Effector memory CD4-positive, alpha-beta T cell (primary cell): ENCODE measurements at places on chromosomes 2 and 18.

- no peaks in the 10 kb centered on the region for H3K27me3 ChIP-seq
- no peak overlapping the region for H3K4me3 ChIP-seq
- no peak overlapping the region for H3K27ac ChIP-seq
- H3K36me3 ChIP-seq: no peaks in the 10 kb centered on the region
- no peaks in the 10 kb centered on the region for H3K4me1 ChIP-seq
These were observed 1258.0 kb upstream of the ZEB2 start for GRCh38 chr2:145777914-145778313.

- H3K36me3 ChIP-seq: no peaks in the 10 kb centered on the region
- no peak overlapping the region for H3K4me3 ChIP-seq
- no peaks in the 10 kb centered on the region for H3K4me1 ChIP-seq
These were observed 54.5 kb downstream of the HS1BP3 start for GRCh38 chr2:20596193-20596972.

DNA sequence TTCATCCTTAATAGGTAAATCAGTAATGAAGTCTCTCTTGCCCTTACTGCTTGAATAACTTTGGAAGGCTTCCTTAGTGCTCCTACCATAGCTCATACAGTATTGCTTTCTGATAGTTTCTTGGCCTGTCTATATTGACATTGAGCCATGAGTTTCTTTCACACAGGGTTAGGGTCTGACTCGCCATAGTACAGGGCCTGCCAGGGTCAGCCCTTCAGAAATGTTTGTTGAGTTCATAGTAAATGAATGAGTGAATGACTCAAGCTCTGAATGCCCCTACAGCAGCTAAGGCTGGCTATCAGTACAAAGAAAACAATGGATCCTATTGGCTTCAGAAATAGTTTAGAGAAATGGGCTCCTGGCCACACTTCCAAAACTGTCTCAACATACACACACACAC, 65.0 kb upstream of the LRATD1 start:
- H3K27me3 ChIP-seq: no peaks in the 10 kb centered on the region
- no peaks in the 10 kb centered on the region for H3K36me3 ChIP-seq
- no peak for DNase-seq
- H3K4me3 ChIP-seq: no peak overlapping the region

DNA sequence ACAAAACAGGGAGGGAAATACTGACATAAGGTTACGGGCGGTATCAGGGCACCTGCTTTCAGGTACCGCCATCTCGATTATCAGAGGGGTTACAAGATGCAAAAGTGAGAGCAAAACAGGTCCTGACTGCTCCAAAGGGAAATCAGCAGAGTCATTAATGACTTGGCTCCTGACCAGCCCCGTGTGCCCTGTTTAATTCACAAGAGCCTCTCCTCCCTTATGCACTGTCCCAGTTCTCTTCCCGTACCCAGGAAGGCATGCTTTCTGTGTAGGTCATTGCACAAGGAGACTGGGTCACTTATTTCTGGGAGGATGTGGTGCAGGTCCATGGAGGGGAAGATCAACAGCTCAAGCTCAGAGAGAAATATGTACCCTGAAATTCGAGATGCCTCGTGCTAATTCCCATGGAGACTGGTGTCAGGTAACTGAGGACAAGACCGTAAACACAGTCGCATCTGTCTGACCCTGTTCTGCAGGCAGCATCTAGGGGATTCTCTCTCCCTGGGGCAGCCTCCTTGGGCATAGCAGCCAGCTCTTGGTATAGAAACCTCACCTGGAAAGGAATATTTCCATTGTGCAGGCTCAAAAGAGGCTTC, 79.9 kb downstream of the HNRNPLL start:
- H3K27me3 ChIP-seq: no peaks in the 10 kb centered on the region
- H3K27ac ChIP-seq: no peak overlapping the region
- H3K36me3 ChIP-seq: no peaks in the 10 kb centered on the region
- H3K4me3 ChIP-seq: no peak overlapping the region
- DNase-seq: no peak

DNA sequence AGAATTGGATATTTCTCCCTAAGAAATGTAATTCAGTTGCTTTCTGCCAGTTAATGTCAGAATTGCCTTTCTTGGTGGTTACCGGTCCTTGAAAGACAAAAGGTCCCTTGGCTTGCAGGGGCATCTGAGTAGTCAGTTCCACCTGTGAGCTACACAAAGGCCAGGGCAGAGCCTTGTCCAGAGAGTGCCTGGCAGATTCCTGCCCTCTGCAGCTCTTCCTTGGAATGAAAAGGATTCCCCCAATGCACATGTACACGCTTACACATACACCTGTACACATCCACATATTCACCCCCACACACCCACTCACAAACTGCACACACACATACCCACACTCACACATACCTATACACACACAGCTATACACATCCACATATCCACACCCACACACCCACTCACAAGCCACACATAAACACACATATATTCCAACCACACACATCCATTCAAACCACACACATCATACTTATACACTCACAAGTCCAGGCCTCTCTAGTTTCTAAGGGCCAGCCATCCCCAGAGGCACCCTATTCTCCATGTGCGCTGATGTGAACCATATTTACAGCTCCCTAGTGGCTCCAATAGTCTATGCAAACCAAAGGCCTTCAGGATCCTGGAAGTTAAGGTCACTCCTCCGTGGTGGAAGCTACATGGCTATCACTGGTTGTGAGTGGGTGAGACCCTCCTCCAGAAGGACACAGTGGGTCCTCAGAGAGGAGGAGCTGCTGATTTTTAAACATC, 9.6 kb downstream of the CYRIA start:
- H3K36me3 ChIP-seq: no peaks in the 10 kb centered on the region
- H3K4me1 ChIP-seq: no peaks in the 10 kb centered on the region
- H3K27ac ChIP-seq: no peak overlapping the region
- DNase-seq: no peak
- H3K4me3 ChIP-seq: no peak overlapping the region

DNA sequence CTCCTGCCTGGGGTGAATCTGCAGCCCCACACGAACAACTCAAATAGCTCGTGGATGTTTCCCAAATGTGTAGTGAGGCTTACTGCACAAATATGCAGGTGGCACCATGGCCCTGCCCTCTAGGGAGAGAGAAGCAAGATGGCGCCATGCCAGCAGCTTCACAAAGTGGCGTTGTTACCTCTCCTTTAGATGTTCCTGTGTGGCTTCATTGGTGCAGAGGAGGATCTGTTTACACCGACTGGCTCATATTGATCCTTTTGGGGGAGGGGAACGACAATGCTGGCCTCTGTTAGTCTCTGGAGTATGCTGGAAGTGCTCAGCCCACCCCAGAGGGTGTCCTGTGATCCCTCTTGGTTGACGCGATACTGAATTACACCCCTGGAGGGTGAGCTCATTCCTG, 99.5 kb upstream of the GATA6 start:
- DNase-seq: no peak
- no peak overlapping the region for H3K4me3 ChIP-seq
- no peak overlapping the region for H3K27ac ChIP-seq
- no peaks in the 10 kb centered on the region for H3K4me1 ChIP-seq

GRCh38 chr18:8709248-8710059, 4.1 kb downstream of the MTCL1 start:
- no peak overlapping the region for H3K27ac ChIP-seq
- DNase-seq: no peak
- peaks cover 20% of the 10 kb centered on the region for H3K27me3 ChIP-seq

GRCh38 chr2:6353669-6354068, 512.0 kb downstream of the CMPK2 start:
- no peak for DNase-seq
- H3K27me3 ChIP-seq: no peaks in the 10 kb centered on the region
- H3K27ac ChIP-seq: no peak overlapping the region
- no peaks in the 10 kb centered on the region for H3K4me1 ChIP-seq

DNA sequence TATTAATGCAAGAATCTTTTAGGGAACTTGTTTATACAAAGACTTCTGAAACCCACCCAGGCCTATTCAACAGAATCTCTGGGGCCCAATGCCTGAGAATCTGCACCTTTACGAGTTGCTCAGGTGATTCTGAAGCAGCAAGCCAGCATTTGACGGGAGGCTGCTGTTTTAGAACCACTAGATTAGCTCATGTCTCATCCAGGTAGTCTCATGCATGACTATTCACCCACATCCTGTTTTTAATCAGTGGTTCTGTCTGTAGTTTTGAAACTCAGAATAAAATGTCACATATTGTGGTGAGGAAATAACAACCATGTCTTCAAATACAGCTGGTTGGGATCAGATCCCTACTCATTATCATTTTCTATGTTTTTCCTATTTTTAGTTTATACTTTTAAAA, 39.5 kb downstream of the CYTIP start:
- no peaks in the 10 kb centered on the region for H3K27me3 ChIP-seq
- peak overlapping the region; percentile 79 for H3K27ac ChIP-seq
- H3K4me1 ChIP-seq: peaks cover 24% of the 10 kb centered on the region

GRCh38 chr18:9925369-9925768, 11.6 kb downstream of the VAPA start:
- no peak for DNase-seq
- no peak overlapping the region for H3K27ac ChIP-seq
- no peaks in the 10 kb centered on the region for H3K36me3 ChIP-seq
- no peak overlapping the region for H3K4me3 ChIP-seq
- H3K27me3 ChIP-seq: no peaks in the 10 kb centered on the region
- peaks cover 12% of the 10 kb centered on the region for H3K4me1 ChIP-seq

- DNase-seq: no peak
- no peaks in the 10 kb centered on the region for H3K27me3 ChIP-seq
- no peak overlapping the region for H3K27ac ChIP-seq
- no peaks in the 10 kb centered on the region for H3K4me1 ChIP-seq
- no peak overlapping the region for H3K4me3 ChIP-seq
These were observed 27.4 kb upstream of the CCNYL1 start for GRCh38 chr2:207683879-207684627.

DNA sequence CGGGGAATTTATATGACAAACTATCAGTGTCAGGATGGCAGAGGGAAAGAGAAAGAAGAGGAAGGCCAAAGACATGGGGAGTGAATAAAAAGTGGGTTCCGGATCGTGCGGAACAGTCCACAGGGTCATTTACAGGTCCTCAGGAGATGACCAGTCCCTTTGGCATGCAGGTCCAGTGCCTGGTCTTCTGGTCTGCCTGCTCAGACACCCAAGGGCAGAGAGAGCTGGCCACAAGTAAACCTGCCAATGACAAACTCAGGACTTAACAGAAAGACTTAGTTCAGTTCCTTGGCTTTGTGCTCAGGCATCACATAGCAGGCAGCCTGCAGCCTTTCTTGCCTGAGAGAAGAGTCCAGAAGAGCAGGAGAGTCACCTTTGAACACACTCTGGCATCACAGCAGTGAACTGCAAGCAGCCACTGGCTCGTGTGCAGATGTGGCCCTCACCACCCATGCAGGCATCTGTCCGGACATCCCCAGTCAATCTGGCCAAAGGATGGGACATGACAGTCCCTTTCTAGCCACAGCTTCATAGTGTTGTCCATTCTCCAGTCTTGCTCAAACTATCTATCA, 14.0 kb downstream of the TMEM127 start:
- peaks cover 2% of the 10 kb centered on the region for H3K4me1 ChIP-seq
- H3K27me3 ChIP-seq: no peaks in the 10 kb centered on the region
- peaks cover 51% of the 10 kb centered on the region for H3K36me3 ChIP-seq
- H3K27ac ChIP-seq: no peak overlapping the region

GRCh38 chr2:66553370-66553769, 118.4 kb downstream of the MEIS1 start:
- H3K4me1 ChIP-seq: no peaks in the 10 kb centered on the region
- no peaks in the 10 kb centered on the region for H3K27me3 ChIP-seq
- H3K4me3 ChIP-seq: no peak overlapping the region
- no peak overlapping the region for H3K27ac ChIP-seq

DNA sequence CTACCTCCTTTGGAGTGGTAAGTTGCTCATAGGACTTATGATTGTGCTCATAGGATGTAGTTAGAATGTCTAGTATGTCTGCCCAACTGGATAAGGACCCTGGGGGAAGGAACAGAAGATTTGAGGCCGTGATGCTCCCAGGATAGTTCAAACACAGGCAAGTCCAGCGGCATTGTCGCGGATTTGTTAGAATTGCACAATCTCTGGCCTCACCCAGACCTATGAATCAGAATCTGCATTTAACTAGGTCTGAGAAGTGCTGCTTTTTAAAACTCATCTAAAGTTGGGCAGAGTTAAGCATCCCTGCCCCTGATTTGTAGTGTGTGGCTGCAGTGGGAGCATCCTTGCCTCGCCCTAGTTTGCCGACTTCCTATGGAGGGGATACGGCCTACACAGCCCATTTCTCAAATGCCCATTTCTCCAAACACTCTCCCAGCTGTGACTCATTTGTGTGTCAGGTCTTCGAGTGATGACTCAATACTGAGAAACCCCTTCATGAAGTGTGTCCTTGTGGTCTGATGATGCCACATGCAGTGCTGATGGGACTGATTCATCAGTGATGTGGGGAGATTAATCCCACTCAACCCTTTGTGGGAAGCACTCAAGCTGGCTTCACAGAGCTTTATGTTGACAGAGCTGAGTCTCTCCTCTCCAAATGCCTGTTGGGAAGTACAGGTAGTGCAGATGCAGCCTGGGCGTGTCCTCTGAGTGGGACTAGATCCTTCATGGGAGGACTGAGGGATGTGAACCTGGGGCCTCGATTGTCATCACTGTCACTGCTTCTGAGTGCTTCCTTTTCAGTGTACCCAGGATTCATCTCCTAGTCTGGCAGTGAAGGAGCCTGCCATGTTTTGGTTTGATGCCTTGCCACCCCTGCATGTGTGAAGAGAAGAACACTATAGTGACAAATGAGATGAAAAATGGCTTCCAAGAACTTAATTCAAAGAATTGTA, 18.7 kb downstream of the SMIM21 start:
- no peak for DNase-seq
- no peak overlapping the region for H3K4me3 ChIP-seq
- no peak overlapping the region for H3K27ac ChIP-seq

DNA sequence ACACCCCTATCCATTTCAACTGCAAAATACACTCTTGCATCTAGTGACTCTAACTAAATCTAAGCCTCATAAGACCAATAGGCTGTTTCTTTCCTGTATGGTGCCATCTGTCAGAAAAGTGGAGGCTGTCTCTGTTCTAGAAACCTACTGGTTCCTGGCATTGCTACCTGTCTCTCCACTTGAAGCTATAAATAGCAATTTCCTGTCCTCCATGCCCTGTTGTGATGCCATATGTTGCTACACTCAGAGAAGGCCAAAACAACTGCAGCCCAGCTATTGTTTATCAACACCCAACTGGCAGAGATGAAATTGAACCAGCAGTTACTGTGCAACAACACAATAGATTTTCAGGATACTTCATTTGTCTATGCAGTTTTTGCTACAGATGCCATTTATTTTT, 1355.1 kb upstream of the SLC39A10 start:
- no peaks in the 10 kb centered on the region for H3K27me3 ChIP-seq
- DNase-seq: no peak
- H3K4me3 ChIP-seq: no peak overlapping the region
- H3K27ac ChIP-seq: no peak overlapping the region
- H3K4me1 ChIP-seq: no peaks in the 10 kb centered on the region

DNA sequence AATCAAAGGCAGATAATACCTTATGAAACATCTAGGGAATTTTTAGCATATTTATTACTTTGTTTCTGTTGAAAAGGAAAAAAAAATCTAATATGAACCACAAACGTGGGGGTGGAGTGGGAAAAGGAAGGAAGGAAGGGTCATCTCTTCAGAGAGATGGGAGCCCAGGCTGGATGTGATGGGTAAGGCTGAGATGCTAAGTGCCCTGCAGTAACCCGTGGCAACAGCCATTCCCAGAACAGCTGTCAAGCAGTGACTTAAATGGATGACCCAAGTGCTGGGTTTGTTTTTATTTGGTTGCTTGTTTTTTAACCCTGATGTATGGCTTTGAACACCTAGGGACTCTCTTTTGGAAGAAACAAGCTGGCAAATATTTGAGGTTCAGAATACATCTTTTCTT, 50.7 kb upstream of the KLF7 start:
- no peaks in the 10 kb centered on the region for H3K27me3 ChIP-seq
- no peak for DNase-seq
- no peaks in the 10 kb centered on the region for H3K36me3 ChIP-seq
- H3K4me3 ChIP-seq: no peak overlapping the region
- H3K27ac ChIP-seq: no peak overlapping the region
- H3K4me1 ChIP-seq: no peaks in the 10 kb centered on the region
